ENCODE measurements at places on chromosomes 7 and 10.
A peak's percentile ranks its signal among the peaks of the same experiment; 100 is the strongest.

GRCh38 chr7:155048006-155048405, 22.1 kb upstream of the HTR5A start:
- no peak for DNase-seq

GRCh38 chr10:28548781-28549498, 16.0 kb downstream of the WAC start:
- DNase-seq, result no peak

- no peak for DNase-seq
Measured at GRCh38 chr10:47409171-47409865, 25.2 kb upstream of the ZNF488 start.

DNA sequence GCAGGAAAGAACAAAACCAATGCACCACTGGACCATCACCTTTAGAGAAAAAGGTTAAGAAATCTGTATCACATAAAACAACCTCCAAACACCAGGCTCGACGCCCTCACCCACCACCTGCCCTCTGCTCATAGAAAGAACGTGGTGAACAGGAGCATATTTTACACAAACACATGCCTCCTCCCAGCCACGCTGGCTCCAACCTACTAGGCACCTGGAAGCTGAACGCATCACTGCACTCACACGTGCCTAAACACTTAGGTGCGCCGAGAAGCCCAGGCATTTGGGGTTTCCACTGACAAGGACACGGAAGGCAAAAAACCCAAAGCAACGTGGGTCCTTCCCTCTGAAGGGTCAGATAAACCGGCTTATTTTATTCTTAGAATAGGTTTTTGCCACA, 56.0 kb downstream of the PTPRN2 start:
- no peak for DNase-seq

- DNase-seq, result no peak
Measured at GRCh38 chr10:123948030-123948823, 56.6 kb upstream of the CPXM2 start.

- no peak for DNase-seq
Measured at GRCh38 chr10:58955615-58956014, 220.8 kb upstream of the PHYHIPL start.

- DNase-seq, result no peak
Measured at GRCh38 chr7:46205478-46205877, 284.4 kb upstream of the IGFBP3 start.

DNA sequence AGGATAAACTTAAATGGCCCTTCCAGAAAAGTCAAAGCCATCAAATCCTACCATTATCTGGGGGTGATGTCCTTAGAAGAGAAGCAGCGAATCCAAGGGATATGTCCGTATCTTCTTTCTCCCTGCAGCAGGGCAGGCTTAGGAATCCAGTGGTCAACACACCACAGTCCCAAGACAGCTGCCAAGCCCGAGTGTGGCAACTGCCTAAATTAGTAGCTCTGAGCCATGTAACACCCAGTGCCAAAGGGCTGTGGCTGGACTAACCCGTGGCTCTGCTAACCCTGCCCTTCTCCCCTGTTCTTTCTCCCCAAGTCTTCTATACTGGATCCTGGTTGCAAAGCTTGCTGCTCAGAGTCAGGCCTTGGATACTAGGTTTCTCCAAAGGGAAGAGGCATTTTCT, 74.8 kb downstream of the CDK1 start:
- no peak for DNase-seq

- no peak for DNase-seq
Measured at GRCh38 chr10:72174297-72174662, 41.5 kb upstream of the ANAPC16 start.

DNA sequence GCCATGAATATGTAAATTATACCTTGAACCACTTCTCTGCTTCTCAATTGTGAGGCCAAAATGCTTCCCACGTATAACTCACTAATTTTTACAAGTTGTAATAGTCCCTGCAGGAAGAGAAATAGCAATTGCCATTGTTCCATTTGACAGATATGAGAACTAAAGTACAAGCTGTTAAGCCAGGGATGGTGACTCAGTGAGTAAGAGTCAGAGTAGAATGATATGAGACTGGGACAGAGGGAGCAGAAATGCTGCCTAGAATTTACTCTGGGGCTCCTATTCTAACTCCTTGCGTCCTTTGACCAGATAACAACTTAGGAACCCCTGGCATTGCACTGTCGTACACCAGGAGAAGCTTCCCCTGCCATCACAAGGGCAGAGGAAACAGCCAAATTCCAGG, 45.1 kb upstream of the SEPTIN7 start:
- no peak for DNase-seq

GRCh38 chr7:151849879-151850260, 27.0 kb downstream of the PRKAG2 start:
- DNase-seq, result no peak

DNA sequence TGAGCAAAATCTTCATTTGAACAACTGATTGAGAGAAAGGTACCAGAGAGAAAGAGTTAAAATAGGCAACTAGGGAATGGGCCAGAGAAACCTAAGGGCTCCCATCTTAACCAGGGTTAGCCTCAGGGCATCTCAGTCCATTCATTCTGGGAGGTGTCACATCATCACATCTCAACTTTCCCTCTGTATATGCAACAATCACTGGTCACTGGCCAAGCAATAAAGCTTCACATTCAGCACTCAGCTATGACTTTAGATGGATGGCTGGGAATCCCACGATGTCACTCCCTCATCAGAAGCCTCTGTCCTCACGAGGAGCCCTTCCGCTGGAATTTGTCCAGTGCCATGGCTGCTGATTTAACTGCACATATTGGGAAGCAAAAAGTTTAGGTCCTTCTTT, 172.1 kb upstream of the MGMT start:
- no peak for DNase-seq

- DNase-seq, result no peak
Measured at GRCh38 chr7:3067193-3067592, 23.5 kb upstream of the CARD11 start.

- DNase-seq, result no peak
Measured at GRCh38 chr10:33045421-33045820, 87.4 kb upstream of the ITGB1 start.

GRCh38 chr10:26637521-26638275, 59.8 kb upstream of the PDSS1 start:
- DNase-seq, result no peak

DNA sequence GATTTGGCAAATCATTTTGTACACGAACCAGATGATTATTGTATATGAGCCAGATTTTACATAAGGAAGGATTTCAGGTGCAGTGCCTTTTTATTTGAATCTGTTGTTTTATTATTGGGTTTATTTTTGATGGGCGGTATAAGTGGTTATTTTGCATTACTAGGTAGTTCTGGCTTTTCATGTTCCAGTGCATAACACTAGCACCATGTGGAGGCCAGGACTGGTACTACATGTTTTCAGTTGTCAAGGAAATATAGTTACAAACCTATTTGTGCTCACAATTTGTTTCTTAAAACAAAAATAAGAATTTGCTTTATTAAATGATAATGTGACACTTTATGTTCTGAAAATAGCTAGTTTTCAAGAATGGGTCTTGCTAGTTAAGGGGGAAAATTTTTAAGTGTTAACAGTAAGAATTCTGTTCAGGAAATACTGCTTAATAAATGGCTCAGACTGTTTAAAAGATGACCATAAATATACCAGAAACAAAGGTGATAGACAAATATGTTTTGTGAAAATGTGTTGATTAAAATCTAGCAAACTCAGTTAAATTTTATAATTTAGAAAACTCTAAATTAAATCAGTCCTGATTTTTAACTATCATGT, 7.1 kb upstream of the SEMA3E start:
- DNase-seq, result peak; percentile 40

GRCh38 chr10:97731346-97732051, 5.4 kb upstream of the ZFYVE27 start:
- peak; percentile 82 for DNase-seq

DNA sequence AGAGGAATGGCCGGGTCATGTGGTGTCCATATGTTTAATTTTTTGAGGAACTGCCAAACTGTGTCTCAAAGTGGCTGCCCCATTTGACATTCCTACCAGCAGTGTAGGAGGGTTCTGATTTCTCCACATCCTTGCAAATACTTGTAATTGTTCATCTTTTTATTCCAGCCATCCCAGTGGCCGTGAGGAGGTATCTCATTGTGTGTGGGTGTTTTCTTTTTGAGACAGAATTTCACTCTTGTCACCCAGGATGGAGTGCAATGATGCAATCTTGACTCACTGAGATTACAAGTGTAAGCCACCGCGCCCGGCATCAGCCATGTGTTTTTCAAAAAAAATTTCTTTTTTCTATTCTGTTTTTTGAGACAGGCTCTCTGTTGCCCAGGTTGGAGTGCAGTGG, 38.7 kb upstream of the DLG5 start:
- DNase-seq, result peak; percentile 88

DNA sequence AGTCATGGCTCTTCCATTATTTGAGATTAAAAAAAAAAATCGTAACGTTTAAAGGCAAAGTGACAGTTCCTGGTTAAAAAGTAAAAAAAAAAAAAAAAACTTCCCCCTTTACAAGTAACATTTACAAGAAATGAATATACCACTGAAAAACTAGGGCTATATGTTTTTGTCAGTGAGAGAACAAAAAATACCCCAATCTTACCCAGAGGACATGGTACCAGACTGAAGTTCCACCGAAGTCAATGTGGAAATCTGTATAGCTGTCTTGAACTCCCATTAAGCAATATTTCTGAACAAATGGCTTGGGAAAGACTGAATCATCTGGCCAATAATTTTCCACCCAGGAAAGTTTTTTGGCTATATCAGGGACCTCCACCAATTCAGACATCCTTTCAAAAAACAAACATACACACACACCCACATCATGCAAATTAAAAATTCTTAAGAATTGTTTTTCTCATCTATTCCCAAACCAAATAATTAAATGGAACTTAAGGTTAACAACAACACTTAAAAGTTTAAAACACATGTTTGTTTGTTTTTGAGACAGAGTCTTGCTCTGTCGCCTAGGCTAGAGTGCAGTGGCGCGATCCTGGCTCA, 50.2 kb downstream of the KDM7A start:
- DNase-seq, result no peak

- peak; percentile 8 for DNase-seq
Measured at GRCh38 chr7:3897430-3898372, 596.6 kb downstream of the SDK1 start.

- no peak for DNase-seq
Measured at GRCh38 chr7:131781-132482, 60.4 kb upstream of the FAM20C start.

- no peak for DNase-seq
Measured at GRCh38 chr7:134828361-134828760, 48.9 kb downstream of the CALD1 start.

GRCh38 chr10:97101166-97101940, 84.4 kb downstream of the SLIT1 start:
- no peak for DNase-seq

DNA sequence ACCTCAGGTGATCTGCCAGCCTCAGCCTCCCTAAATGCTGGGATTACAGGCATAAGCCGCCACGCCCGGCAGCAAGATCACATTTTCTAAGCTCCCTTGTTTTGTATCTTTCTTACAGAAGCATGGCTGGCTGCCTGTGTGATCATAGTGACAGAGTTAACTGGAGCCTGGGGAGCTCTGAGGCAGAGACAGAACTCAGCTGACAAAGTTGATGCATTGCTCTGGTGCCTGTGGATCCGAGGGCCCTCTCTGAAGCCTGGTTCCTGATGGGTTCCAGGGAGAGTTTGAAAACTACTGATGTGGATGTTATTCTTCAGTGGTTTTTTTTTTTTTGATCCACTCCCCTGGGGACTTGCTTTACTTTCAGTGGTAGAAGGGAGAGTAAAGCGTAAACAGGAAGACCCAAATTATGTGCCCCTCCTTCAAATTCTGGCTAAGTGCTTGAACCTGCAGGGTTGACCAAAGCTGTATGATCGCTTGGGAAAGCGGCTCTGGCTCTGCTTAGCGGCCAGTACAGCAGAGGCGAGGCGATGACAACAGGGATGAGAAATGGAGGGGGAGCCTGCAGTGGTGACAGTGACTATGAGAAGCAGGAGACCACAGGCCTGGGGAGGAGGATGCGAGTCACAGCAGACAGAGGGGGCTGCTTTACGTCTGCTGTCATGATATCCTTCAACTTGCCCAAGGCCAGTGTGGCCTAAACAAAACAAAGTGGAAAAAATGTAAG, 6.8 kb upstream of the EFCAB10 start:
- DNase-seq, result peak; percentile 53

- DNase-seq, result no peak
Measured at GRCh38 chr7:3861386-3861785, 560.3 kb downstream of the SDK1 start.

DNA sequence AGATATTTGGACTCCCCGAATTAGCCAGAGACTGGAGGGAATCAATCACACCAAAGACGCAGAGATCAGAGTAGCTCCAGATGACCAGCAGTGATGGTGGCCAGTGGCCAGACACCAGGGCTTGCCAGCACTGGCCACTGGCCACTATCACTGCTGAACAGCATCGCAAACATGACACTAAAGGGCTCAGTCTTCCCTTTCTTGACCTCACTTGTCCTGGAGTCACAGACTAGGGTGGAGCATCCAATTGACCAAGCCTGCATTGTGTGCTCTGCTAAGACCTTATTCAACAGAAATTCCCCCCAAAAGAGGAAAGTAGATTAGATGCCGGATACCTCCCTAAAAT, 234.7 kb downstream of the CREB5 start:
- DNase-seq, result no peak

GRCh38 chr10:5911670-5912069, 21.6 kb downstream of the FBH1 start:
- DNase-seq, result no peak

DNA sequence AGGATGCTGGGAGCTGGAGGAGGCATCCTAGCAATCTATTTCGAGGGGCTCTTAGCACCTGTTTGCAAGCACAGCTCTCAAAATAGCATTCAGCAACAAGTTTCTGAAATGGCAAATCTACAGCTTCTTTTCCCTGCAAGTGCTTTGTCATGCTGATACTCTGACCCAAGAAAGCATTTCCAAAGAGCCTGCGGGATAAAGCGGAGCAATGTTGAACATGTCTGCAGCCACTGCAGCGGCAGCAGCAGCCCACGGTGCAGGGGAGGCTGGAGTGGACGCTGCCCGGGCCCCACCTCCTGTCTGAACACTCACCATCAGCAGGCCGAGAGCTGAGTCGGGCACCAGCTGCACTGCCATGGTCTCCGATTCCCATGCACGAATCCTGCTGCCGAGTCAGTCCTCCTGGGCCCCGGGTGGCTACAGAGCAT, 964 bp downstream of the FRMD4A start:
- DNase-seq, result no peak

DNA sequence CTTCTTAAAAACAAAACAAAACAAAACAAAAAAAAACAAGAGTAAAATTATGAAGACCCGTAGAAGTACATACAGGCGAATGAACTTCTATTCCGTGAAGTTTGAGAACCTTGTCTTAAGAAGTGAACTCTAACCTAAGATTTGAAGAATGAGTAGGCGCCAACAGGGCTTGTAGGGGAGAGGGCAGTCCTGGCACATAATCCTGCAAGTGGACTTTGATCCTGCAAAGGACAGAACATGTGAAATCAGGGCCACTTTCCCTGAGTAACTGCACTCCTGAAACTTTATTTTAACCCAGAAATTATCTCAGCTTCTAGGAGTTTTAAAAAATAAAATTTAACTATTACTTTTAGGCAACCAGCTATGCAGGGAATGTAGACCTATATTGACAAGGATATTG, 62.0 kb downstream of the GNAT3 start:
- no peak for DNase-seq
